ENCODE measurements at places on chromosomes 4 and X.

DNA sequence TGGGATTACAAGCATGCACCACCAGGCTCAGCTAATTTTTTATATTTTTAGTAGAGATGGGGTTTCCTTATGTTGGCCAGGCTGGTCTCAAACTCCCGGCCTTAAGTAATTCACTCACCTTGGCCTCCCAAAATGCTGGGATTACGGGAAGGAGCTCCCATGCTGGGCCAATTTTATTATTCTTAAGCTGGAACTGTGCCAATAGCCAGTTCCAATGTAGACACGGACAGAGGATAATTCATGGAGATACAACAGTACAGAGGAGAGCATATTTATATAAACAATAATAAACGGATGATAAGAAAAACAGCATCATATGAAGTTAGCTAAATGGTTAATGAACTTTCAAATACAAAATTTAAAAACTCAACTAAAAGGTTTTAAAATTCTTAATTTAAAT lies 87.8 kb downstream of the PPA2 start:
- DNase-seq, result no peak

GRCh38 chr4:85776579-85776978 lies 301.6 kb downstream of the ARHGAP24 start:
- DNase-seq, result no peak

- no peak for DNase-seq
Observed at GRCh38 chr4:83028976-83029375, 6.0 kb upstream of the COPS4 start.

DNA sequence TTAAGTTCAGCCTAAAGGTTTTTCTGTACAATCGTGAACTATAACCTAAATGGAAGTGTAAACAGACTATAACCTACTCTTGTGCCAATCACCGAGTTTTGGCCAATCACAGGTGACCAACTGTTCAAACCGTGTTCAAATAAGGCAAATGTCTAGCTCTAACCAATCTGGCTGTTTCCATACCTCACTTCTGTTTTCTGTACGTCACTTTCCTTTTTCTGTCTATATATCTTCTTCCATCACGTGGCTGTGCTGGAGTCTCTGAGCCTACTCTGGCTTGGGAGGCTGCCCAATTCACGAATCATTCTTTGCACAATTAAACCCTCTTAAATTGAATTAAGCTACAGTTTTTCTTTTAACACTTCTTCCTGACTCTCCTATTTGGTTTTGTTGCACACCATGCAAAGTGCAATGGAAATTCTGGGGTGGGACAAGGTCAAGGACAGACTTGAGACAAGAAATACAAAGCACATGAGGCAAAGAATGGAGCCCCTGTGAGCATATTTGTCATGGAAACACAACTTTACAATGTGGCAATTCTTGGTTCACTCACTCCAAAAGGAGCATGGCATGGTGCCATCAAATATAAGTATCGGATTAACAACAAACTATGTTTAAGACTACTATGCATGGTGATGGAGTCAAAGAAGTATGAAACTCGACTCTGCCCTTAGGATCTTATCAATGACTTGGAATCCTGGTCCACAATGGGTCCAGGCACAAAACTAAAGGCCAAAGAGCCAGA lies 115.7 kb upstream of the FAM9B start:
- DNase-seq, result no peak

GRCh38 chr4:692771-693554 lies 4.0 kb upstream of the SLC49A3 start:
- no peak for DNase-seq

GRCh38 chr4:183469936-183470335 lies 25.5 kb downstream of the CDKN2AIP start:
- DNase-seq, result no peak

GRCh38 chrX:24242649-24243175 lies 71.2 kb downstream of the SUPT20HL2 start:
- DNase-seq, result peak; percentile 86

GRCh38 chrX:153692611-153693156 lies 5.0 kb downstream of the SLC6A8 start:
- no peak for DNase-seq

- peak; percentile 4 for DNase-seq
Observed at GRCh38 chrX:7515681-7516413, 327.1 kb upstream of the VCX start.

All from GM04503 (cell line).